ENCODE measurements at places on chromosomes 1 and 21.

- peak; percentile 33 for DNase-seq
These were observed 16.9 kb upstream of the PARS2 start for GRCh38 chr1:54781023-54781723.

DNA sequence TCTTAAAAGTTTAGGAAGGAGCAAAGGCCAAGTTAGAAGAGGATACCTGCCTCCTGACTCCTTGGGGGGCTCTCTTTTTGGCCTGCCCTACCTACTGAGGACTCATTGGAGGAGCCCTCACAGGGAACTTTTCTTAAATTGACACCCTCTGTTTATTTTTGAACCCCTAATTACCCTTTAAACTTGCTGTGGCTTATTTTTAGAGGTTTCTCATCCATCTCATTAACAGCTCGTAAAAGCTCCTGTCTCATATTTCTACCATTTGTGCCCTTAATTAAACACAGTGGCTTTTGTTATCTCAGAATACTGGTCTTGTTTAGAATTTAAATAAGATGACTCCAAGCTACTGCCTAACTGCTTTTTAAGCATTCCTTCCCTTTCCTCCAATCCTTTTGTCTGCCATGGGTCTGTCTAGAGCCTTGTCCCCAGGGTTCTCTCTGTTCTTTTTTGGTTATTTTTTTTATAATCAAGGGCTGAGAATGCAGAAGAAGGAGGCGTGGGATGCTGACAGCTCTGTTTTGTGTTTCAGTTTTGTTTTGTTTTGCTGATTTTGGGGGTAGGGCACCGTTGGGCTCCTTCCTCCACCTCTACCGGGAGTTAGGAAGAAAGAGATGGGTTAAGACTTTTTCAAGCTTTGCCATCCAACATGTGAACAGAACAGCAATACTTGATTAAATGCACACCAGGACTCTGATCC, 78.0 kb downstream of the SYT6 start:
- no peak for DNase-seq

GRCh38 chr21:41016472-41016871, 151.5 kb upstream of the BACE2 start:
- no peak for DNase-seq

DNA sequence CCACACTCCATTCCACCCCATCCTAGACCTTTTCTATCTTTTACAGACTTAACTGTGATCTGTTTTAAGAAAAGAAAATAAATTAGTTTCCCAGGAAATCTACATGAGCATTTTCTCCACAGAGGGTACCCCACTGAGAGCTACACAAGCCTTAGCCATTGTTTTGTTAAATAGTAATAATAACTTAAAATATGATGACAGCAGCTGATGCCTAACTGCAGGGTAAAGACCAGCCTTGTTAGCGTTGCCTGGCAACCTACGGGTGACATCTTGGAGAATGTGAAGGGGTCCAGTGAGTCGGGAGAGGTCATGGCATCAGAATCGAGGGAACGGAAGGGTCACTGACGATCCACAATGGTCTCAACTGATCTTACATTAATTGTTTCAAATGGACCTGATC, 233.2 kb upstream of the PBX1 start:
- no peak for DNase-seq

DNA sequence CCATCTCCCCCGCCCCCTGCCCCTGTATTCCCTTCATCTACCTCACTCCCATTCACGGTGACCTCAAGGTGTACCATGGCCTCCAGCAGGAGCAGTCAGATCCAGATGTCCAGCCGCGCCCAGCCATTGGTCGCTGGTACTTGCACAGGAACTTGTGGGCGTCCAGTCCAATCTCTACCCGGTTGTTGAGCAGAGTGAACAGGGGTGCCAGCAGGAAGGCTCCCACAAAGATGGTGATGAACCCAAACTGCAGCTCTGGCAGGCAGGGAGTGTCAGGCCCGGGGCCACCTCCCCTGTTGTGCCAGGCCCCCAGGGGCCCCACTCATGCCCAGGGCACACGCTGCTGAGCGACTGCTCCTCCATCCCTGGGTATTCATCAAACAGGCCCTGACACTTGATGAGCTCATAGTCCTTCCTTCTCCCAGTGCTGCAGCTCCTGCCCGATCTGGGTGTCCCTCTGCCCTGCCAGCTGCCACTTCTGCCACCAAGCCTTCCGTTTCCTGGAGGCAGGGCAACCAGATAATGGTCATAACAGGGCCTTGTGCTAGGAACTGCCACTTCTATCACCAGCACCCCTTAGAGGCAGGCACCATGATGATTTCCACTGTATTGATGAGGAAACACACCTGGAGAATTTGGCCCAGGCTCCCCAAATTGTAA, 5.7 kb upstream of the ARHGEF19 start:
- DNase-seq: no peak

- no peak for DNase-seq
These were observed 3.4 kb downstream of the BLZF1 start for GRCh38 chr1:169371404-169371803.

- DNase-seq: no peak
These were observed 17.8 kb upstream of the MRPS6 start for GRCh38 chr21:34055615-34056014.

DNA sequence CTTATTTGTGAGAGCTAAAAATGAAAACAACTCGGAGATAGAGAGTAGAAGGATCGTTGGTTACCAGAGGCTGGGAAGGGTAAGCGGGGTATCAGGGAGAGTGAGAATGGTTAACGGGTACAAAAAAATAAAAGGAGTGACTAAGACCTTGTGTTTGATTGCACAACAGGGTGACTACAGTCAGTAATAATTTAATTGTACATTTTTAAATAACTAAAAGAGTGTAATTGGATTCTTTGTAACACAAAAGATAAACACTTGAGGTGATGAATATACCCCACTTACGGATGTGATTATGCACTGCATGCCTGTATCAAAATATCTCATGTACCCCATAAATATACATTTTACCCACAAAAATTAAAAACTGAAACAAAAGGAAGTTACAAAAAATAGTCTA, 29.4 kb downstream of the FOXJ3 start:
- DNase-seq: no peak

GRCh38 chr1:170131450-170131849, 14.3 kb upstream of the NTMT2 start:
- DNase-seq: no peak

- DNase-seq: no peak
These were observed 45.7 kb downstream of the S1PR1 start for GRCh38 chr1:101282314-101283038.

- DNase-seq: no peak
These were observed 17.9 kb upstream of the OR2B11 start for GRCh38 chr1:247475793-247476192.

GRCh38 chr1:232084584-232085223, 458.1 kb downstream of the DISC1 start:
- peak; percentile 56 for DNase-seq

- DNase-seq: no peak
These were observed 20.7 kb downstream of the SIM2 start for GRCh38 chr21:36719614-36720013.

DNA sequence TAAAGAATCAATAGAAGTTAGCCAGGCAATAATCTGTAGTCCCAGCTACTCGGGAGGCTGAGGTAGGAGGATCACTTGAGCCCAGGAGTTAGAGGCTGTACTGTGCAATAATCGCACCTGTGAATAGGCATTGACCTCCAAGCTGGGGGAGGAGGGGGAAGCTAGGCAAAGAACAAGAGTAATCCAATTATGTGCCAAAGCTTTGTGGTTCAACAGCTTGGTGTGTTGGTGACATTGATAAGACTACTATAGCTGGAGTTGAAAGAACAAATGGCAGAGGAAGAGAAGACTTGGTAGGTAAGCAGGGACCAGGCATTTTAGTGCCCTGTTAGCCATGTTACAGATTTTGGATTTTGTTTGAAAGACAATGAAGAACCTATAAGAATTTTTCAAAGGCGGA, 2.1 kb upstream of the TMCO2 start:
- DNase-seq: no peak

GRCh38 chr1:90798344-90798743, 81.2 kb upstream of the BARHL2 start:
- DNase-seq: no peak

GRCh38 chr1:90768826-90769225, 51.7 kb upstream of the BARHL2 start:
- DNase-seq: no peak

GRCh38 chr1:223504741-223505140, 111.5 kb downstream of the CCDC185 start:
- peak; percentile 86 for DNase-seq

GRCh38 chr1:205518661-205519540, 14.4 kb downstream of the CDK18 start:
- no peak for DNase-seq

DNA sequence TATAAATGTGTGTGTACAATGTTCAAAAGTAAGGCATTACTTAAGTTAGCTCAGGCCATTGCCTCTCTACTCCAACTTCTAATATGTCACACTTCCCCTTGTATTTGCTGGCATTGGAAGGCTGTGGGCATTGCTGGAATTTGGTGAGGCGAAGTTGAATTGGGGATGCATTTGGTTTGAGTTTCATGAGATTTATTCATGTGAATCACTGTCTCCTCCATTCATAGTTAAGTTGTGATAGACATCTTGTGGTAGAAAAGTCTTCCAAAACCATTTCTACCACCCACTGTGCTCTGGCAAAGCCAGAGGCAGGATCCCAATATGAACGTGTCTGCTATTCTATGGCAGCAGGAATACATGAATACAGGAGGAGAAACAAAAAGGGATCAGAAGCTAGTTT, 397.8 kb upstream of the USP24 start:
- peak; percentile 88 for DNase-seq

DNA sequence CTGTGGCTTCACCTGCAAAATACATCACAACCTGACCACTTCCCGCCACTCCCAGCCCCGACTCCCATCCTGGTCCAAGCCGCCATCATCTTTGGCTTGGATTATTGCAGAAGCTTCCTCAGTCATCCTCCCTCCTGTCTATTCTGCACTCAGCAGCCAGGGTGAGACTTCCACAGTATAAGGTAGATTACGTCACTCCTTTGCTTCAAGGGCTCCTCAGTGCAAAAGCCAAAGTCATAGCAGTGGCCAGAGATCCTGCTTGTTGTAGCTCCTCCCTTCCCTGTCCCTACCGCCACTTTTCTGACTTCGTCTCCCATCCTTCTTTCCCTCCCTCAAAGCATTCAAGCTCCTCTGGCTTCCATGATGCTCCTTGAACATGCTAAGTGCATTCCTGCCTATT, 152.8 kb downstream of the GRIK3 start:
- DNase-seq: no peak

GRCh38 chr1:2112280-2112701, 62.1 kb downstream of the PRKCZ start:
- no peak for DNase-seq

DNA sequence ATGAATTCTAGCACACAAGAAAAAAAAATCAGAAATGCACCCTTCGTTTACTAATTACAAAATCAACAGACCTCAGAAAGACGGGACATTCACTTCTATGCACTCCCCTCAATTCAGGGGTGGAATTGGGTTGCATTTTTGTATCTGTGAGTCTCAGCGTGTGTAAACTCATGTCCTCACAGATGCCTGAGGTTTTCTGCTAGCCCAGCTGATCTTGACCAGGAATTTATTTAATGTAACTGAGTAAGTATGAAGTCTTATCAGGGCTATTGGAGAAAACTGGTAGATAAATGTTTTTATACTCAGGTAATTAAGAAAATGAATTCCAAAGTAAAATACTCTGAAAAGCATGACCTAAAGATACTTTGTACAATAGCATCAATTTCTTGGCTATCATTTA, 167.7 kb downstream of the RUNX1 start:
- peak; percentile 84 for DNase-seq

GRCh38 chr1:192485692-192486436, 89.7 kb upstream of the RGS1 start:
- DNase-seq: peak; percentile 92

- DNase-seq: peak; percentile 2
These were observed 181.3 kb downstream of the KCTD3 start for GRCh38 chr1:215748431-215748830.

GRCh38 chr1:109184687-109185086, 29.0 kb upstream of the SARS1 start:
- DNase-seq: no peak
